ENCODE measurements at places on chromosomes 12 and 14.

DNA sequence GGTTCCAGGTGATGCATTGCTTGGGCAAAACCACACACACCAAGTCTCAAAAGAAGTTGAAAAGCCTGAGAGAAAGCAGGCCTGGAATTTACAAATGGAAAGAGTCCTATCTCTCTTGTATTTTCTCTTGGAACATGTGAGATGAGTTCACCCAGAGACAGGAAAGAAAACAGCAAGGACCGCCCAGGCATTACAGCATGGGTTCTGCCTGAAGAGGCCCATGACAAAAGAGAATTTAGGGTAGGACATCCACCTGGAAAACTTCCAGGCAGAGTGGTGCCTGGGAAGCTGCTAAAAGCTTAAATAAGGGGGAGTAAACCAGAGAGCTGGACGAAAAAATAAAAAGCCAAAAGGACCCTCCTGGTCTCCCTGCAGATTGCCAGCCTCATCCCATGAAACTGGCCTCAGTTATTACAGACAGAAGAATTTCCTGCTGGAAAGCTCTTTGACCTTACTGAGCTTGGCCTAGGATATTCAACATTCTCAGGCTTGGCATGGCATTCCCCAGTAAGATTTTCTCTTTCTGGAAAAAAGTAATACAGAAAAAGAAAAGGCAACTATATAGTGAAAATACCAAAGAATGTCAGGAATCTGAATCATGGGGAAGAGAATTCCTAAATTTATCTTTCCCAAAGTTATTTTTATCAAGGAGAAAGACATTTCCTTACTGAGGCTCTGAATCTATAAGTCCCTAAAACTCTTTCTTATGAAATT lies 121.3 kb upstream of the NUDT4 start:
- no peak for DNase-seq

GRCh38 chr12:102024765-102025164 lies 37.0 kb downstream of the WASHC3 start:
- no peak for DNase-seq

GRCh38 chr14:99822800-99823455 lies 29.7 kb downstream of the EML1 start:
- DNase-seq, result no peak

DNA sequence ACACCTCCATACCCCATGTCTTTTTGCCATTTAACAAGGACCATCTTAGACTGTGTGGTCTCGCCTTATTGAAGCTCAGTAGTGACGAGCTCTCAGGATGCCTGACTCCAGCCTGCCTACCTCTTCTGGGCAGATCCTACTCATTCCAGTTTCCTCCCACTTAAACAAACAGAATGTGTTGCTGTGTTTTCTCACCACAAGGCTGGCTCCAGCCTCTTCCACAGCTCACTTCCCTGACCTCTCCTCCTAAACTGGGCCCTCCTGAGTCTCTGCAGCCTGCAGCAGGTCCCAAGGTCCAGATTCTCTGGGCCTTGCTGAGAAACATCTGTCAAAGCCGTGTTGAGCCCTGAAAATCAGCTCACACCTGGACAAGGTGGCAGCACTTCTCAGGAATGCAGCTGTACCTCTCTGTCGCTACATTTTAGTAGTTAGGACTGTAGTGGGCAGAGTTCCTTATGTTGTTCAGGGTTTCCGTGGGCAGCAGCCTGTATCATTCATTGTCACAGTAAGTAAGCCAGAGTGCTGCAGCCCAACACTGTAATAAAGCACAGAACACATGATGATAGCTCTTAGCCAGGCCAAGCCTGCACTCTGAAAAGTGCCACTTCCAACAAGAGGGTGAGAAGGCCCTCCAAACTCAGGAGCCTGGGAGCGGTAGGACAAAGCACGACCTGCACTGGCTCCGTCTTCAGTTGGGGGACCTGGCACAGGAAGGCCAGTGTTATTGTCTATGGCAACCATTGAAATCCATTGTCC lies 68.5 kb downstream of the NKX2-1 start:
- DNase-seq, result no peak

GRCh38 chr14:91113829-91114078 lies at the start of gene DGLUCY:
Gene DGLUCY, plus strand, starts transcription at chr14:91114073. Its CDS starts 46,222 bp downstream, at chr14:91160295.
- peak; percentile 85 for DNase-seq

- peak; percentile 60 for DNase-seq
These were observed 29.5 kb upstream of the RHOJ start for GRCh38 chr14:63174760-63175191.

- DNase-seq, result no peak
These were observed 404.4 kb downstream of the SLC6A15 start for GRCh38 chr12:84507956-84508850.

- DNase-seq, result no peak
These were observed 70.7 kb downstream of the CALM1 start for GRCh38 chr14:90467501-90467900.

DNA sequence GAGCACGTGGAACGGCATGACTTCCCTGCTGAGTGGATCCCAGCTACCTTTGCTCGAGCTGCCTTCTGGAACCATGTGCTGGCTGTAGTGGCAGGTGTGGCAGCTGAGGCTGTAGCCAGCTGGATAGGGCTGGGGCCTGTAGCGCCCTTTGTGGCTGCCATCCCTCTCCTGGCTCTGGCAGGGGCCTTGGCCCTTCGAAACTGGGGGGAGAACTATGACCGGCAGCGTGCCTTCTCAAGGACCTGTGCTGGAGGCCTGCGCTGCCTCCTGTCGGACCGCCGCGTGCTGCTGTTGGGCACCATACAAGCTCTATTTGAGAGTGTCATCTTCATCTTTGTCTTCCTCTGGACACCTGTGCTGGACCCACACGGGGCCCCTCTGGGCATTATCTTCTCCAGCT lies 14.8 kb upstream of the ESPL1 start:
- DNase-seq, result no peak

GRCh38 chr12:77893918-77894317 lies 63.2 kb downstream of the NAV3 start:
- no peak for DNase-seq

- DNase-seq, result no peak
These were observed 134.2 kb downstream of the SYNE2 start for GRCh38 chr14:63986789-63987533.

DNA sequence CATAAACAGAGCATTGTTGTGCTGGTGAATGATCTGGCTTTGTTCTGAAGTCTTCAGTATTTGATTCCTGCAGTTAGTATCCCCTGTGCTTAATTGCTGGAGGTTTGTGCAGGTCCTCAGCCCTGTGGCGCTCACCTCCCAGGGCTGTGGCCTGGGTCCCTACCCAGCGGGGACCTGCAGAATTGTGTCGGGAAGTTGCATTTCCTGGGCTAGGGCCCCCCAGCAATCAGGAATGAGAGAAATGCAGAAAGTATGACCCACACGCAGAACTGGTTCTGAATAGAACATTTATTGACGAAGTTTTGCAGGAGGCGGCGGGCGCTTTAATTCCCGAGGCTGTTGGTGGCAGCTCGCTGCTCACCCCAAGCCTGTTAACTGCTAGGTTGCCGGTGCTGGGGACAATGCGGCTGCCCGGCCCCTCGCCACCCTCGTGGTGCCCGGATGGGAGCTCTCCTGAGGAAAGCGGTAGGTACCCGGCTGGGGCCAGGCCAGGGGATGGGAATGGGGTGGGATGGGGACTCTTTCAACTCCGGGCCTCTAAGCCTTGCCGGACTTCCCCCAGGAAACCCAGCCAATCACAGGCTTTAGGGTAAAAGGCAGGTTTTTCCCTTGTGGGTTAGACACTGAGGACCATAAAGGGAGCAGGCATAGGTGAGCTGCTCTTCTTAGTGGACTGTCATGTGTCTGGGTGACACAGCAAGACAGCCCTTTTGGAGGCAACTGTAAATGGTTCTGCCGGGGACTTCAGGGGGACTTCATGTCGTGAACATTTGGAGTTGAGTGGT lies 11.6 kb downstream of the PLEKHG3 start:
- peak; percentile 78 for DNase-seq

GRCh38 chr12:114817571-114818425 lies 133.8 kb upstream of the TBX3 start:
- DNase-seq, result no peak

DNA sequence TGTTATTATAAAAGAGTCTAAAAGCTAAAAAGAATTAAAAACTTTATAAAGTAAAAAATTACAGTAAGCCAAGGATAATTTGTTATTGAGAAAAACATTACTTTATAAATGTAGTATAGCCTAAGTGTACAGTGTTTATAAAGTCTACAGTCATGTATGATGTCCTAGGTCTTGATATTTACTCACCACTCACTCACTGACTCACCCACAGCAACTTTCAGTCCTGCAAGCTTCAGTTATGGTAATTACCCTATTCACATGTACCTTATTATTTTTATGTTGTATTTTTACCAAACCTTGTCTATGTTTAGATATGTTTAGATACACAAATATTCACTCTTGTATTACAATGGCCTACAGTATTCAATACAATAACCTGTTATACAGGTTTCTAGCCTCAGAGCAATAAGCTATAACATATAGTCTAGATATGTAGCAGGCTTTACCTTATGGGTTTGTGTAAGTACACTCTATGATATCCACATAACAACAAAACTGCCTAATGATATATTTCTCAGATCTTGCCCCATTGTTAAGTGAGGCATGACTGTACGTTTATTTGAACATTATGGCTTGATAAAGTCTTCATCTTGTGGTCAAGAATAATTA lies 113.7 kb upstream of the KITLG start:
- no peak for DNase-seq

GRCh38 chr12:6894321-6894720 lies 10.3 kb upstream of the LRRC23 start:
- no peak for DNase-seq

DNA sequence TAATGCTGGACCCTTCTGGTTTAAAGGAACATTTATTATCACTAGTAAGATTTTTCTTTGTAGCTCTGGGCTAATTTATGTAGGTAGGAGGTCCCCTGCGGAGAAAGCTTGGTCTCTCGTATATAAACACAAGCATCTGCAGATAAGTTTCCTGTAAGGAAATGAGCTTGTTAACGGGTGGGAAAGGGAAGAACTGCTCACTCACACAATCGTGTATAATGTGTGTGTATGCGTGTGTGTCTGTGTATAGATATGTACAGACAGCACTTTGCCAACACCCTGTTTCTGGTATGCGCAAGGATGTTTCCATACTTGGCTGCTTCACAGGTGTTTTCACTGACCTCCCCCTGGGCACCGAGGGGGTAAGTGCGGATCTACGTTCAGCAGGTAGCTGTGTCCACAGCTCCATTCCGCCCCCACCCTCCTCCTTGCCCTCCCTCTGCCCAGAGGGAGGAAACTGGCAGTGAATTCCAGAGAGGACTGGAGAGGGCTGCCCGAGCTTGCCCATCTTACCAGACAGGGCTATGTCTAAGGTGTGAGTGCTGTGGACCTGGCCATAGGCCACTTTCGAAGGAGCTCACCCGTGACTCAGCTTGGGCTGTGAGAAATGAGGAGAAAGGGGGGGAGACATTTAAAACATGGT lies 65.2 kb downstream of the NINJ2 start:
- peak; percentile 44 for DNase-seq

DNA sequence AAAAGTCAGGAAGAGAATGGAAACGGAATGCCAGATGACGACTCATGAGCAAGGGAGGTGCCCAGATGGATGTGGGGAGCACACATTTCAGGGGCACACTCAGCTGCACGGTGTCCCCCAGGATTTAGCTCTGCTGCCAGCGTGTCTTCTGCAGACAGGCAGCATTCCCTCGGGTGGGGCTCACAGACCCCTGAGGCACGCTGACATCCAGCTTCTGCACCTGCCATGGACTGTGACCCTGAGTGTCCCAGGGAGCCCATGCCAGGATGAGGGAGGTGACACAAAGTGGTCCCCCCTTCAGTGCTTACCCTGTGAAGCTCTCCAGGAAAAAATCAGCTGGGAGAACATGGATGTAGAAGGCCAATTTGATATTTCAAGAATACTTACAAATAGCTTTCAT lies 84.2 kb downstream of the PIWIL1 start:
- no peak for DNase-seq

- DNase-seq, result no peak
These were observed 384.9 kb downstream of the SOX5 start for GRCh38 chr12:23564451-23565152.

- DNase-seq, result peak; percentile 73
These were observed 620 bp downstream of the TMTC1 start for GRCh38 chr12:29782871-29783772.

- DNase-seq, result no peak
These were observed 3.2 kb upstream of the MED13L start for GRCh38 chr12:116280595-116281290.

GRCh38 chr14:93263416-93263815 lies 56.4 kb downstream of the UBR7 start:
- DNase-seq, result no peak

DNA sequence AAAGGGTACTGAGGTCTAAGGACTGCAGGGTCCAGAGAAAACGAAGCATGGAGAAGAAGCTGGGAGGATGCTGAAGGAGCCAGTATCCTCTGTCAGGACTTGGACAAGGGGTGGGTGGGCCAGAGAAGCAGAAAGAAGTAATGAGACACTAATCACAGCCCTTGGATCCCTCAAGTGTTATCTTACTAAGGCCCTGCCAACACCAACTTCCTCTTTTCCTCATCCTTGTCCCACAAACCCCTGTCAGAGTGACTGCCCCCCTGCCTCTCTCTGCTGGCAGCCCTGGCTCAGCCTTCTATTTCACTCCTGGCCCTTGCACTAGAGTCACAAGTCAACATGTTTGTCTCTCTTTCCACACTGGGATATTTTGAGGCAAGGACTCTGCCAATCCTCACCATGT lies 3.8 kb upstream of the ASIC1 start:
- no peak for DNase-seq

- peak; percentile 19 for DNase-seq
These were observed 650 bp downstream of the LLPH start for GRCh38 chr12:66129934-66130266.

GRCh38 chr12:83461336-83461935 lies 774.7 kb downstream of the TMTC2 start:
- DNase-seq, result no peak

DNA sequence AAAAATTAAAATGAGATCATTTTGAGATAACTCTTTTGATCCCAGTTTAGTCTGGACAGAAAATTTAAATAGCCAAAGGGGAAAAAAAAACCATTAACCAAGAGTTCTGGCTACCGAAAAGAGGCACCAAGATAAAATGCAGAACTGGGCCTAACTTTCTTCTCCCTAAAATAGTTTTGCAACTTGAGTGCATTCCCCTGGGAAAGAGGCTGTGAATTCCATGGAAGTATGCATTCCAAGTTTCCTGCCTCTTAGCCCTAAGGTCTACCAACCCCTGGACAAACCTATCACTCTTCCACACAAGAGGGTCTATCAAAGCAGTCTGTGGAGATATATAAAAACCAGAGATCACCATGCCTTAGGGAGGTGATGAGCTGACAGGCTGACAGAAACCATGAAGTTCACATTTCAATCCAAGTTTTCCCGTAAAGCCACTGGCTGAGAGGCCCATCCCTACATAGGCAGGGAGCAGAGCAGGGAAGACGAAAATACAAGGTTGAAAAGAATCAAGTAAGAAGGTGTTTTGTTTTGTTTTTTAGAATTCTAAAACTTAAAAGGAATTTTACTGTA lies 33.8 kb downstream of the DCP1B start:
- DNase-seq, result no peak

- DNase-seq, result peak; percentile 32
These were observed 378.7 kb downstream of the PRKD1 start for GRCh38 chr14:29548948-29549370.

- DNase-seq, result no peak
These were observed 26.4 kb downstream of the DDHD1 start for GRCh38 chr14:53126731-53127130.

- no peak for DNase-seq
These were observed 119.1 kb upstream of the EGLN3 start for GRCh38 chr14:34069854-34070582.

Measured in H7 (cell line).